ENCODE measurements at places on chromosomes 13 and 19. TPM values are rescaled to one million over a fixed set of nuclear protein-coding genes. Genes with fewer than 3 reads are reported as not detected.

The GFY gene
- total RNA-seq = not detected

The VSTM1 gene
- not detected for total RNA-seq

The CABP5 gene
- not detected for total RNA-seq

The WTIP gene
- 12.9 TPM for total RNA-seq

The RDH8 gene
- 0.39 TPM for total RNA-seq

The SELENOV gene
- not detected for total RNA-seq

The GPC6 gene
- 29.8 TPM for total RNA-seq

Data from subcutaneous preadipocyte (primary cell).